HEK293T (cell line): ENCODE measurements at places on chromosomes 6 and 20.

- DNase-seq = no peak
These were observed 57.2 kb downstream of the LRFN2 start for GRCh38 chr6:40529919-40530318.

- no peak for DNase-seq
These were observed 33.0 kb upstream of the RBL1 start for GRCh38 chr20:37128803-37129202.

GRCh38 chr20:32114305-32114960 is 4.9 kb downstream of the TM9SF4 start:
- no peak for DNase-seq

GRCh38 chr6:43240950-43241349 is 2.3 kb upstream of the TTBK1 start:
- DNase-seq = no peak

DNA sequence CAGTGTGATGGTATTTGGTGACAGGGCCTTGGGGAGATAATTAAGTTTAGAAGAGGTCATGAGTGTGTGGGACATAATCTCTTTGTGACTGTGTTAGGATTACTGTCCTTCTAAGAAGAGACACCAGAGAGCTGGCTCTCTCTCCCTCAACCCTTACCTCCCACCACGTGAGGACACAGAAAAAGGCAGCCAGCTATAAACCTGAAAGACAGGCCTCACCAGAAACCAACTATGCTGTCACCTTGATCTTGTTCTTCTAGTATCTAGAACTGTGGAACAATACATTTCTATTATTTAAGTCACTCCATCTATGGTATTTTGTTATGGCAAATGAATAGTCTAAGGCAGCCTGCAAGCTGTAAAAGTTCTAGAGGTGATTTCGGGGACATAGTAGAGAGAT is 203.7 kb downstream of the OTOR start:
- DNase-seq = no peak

DNA sequence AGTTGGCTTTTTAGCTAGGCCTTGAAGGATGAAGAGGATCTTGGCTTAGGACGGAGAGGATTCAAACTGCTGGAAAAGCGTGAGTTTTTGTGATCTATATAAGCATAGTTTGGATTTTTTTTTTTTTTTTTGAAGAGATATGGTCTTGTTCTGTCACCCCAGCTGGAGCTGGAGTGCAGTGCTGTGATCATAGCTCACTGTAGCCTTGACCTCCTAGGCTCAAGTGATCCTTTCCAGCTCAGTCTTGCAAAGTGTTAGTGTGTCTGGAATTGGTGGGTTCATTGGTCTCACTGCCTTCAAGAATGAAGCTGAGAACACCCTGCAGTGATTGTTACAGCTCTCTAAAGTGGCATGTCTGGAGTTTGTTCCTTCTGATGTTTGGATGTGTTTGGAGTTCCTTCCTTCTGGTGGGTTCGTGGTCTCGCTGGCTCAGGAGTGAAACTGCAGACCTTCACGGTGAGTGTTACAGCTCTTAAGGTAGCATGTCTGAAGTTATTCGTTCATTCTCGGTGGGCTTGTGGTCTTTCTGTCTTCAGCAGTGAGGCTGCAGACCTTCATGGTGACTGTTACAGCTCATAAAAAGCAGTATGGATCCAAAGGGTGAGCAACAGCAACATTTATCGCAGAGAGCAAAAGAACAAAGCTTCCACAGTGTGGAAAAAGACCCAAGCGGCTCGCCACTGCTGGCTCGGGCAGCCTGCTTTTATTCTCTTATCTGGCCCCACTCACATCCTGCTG is 37.5 kb upstream of the NUP153 start:
- DNase-seq = no peak

- peak; percentile 15 for DNase-seq
These were observed 4.1 kb upstream of the GPR63 start for GRCh38 chr6:96841345-96841744.

DNA sequence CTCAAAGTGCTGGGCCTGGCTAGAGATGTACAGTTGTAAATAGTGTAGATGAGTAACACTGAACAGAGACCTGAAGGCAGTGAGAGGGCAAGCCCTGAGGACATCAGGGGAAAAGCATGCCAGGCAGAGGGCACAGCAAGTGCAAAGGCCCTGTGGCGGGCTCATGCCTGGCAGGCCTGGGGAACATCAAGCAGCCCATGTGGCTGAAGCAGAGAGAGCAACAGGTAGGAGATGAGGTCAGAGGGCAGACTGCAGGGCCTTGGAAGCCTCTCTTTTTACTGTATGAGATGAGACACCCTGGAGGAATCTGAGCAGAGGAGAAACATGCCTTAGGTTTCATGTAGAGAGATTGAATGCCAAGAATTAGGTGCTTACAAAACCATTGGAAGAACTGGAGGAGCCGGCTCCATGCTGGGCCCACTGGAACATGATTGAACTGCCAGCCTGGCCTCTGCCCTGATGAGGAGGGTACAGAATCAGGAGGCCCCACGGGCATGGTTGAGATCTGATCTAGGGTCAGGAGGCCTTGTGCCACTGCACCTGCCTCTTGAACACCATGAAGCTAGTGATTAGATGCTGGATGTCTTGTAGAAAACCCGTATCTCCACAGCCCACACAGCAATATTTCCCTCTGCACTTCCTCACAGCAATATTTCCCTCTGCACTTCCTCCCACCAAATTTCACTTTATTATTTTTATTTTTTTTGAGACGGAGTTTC is 5.9 kb upstream of the HMGA1 start:
- DNase-seq = no peak

DNA sequence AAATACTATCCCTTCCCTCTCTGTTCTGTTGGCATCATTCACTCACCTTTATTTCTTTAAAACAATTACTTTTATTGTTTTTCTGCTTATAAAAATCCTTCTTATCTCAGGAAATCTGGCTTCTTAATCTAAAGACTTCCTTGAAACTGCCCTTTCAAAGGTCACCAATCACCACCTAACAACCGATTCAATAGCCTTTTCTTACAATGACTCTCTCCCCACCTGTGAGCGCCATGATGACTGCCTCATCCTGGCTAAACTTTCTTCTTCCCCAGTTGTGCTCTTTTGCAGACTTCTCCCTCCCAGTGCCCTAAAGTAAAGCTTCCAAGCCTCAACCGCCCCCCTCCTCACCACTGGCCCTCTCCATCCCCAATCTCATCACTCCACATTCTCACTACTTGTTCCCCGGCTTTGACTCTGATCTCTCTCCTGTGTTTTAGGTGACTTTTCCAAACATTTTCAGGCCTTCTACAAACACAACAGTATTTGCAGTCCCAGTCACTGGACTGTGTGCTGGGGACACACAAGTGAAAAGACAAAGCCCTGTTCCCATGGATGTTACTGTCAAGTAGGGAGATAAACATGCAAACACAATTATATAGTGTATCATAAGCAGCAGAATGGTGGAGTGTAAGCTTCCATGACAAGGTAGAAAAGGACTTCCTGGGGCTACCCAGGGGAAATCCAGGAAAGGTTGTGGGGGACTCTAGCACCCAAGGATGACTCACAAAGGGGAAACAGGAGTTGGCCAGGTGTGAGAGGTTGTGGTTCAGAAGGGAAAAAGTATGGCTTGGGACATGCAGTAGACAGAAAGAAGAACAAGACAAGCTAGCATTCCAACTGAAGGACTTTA is 12.8 kb downstream of the NHSL1 start:
- DNase-seq = no peak

- no peak for DNase-seq
These were observed 72.1 kb downstream of the MAP3K5 start for GRCh38 chr6:136720045-136720770.

DNA sequence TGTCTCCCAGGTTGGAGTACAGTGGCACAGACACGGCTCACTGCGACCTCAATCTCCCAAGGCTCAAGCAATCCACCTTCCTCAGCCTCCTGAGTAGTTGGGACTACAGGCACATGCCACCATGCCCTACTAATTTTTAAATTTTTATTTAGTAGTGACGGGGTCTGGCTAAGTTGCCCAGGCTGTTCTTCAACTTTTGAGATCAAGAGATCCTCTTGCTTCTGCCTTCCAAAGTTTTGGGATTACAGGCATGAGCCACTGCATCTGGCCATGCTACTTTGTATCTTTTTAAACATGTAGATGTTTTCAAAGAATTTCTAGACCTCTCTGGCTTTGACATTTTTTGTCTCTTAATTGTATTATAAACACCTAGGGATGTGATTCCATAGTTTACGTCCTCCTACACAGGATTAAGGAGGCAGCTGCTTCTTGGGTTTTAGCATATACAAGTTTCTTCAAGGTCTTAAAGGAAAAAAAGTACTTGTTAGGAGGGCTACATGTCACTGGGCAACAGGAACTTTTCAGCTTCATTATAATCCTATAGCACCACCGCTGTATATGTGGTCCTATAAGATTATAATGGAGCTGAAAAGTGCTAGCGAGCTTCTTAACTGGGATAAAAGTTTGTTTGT is 1.3 kb downstream of the ADAT2 start:
- DNase-seq = no peak

GRCh38 chr6:20058912-20059311 is 153.4 kb downstream of the MBOAT1 start:
- DNase-seq = no peak

- DNase-seq = no peak
These were observed 178.2 kb downstream of the CDH4 start for GRCh38 chr20:61430228-61430624.

GRCh38 chr6:131669891-131670290 is 31.3 kb downstream of the OR2A4 start:
- no peak for DNase-seq

- no peak for DNase-seq
These were observed 17.8 kb downstream of the HLA-B start for GRCh38 chr6:31339210-31339609.

GRCh38 chr20:36219671-36220220 is 16.5 kb upstream of the AAR2 start:
- no peak for DNase-seq

GRCh38 chr6:129345890-129346289 is 364.1 kb downstream of the ARHGAP18 start:
- no peak for DNase-seq

DNA sequence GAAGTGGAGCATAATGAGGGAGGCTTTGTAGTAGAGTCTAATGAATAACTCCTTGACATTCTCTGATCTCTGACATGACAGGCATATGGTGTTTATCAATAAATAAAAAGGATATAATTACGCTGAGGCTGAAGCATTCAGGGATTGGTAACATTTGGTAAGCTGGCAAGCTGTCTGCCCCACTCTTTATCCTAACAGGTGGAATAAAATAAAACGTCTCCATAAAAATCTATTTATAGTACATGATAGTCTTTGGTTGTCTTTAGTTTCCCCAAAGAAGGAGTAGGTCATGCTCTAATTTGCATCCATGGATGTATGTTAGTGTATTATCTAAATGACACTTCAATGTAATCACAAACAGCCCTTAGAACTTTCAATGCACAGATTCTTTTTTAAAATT is 30.9 kb upstream of the RBM24 start:
- DNase-seq = no peak

DNA sequence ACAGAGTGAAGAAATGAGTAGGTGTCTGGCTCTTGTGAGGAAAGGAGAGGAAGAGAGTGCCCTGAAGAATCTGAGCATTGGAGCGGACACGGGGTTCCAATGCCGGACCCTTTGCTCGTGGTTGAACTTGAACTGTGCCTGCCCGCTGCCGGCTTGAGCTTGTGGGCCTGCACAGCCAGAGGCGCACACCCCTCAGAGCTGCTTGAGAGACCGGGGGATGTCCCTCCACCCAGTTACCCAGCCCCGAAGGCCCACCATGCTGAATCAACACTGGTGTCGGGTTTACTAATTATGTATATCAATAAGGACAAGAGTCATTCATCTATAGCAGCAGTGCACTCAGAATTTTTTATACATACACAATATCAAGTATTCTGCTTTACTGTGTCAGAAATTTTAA is 218.3 kb upstream of the CST7 start:
- no peak for DNase-seq

DNA sequence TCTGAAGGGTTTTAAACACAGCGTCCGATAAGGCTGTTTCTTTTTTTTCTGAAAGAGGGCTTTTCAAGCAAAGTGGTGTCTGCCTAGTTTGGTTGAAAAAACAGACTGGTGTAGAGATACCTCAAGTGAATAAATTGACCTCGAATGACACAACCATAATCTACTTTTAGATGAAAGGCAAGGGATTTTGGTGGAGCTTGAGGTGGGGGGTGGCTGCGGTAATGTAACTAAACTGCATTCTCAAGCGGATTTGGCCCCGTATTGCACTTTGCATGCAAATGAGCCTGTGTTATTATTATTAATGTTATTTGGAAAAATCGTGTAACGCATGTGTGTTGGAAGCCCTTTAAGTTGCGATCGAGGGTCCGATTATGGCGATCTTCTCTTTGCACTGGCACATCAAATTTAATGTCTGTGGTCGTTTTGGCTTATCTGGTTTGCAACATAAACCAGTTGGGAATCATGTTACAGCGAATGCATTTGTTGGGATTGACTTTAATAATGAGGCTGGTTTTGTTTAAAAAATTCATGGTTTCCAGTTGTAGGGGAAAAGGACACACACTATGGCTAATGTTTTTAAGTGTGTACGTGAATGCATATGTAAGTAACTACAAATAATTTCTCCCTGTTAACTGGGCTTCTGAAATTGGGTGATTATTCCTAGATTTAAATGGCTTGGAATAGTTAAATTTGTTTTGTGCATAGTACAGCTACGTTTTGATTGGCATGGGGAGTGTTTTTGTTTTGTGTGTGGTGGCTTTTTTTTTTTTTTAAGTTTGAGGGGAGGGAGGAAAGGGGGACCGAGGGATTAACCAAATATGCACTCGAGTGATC is 1.0 kb downstream of the JARID2 start:
- DNase-seq = no peak

DNA sequence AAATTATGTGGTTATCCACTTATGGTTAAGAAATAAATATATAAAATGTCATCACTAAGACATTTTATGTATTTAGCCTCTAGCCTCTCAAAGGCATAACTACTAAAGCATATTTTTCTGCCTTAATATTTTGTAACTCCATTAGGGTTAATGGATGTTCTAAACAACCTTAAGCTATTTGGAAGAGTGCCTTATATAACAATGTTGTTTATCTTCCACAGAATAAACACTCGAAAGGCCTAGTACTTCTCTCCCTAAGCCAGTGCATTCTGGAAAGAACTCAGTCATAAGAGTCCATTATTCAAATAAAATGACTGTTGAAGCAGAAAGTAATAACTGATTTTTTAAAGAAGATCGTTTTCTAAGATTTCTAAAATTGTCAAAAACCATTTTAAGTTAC is 15.0 kb upstream of the PRIM2 start:
- no peak for DNase-seq

GRCh38 chr20:59020938-59021551 is 1.8 kb downstream of the TUBB1 start:
- DNase-seq = no peak

GRCh38 chr6:1190366-1190765 is 121.5 kb upstream of the FOXQ1 start:
- no peak for DNase-seq

- DNase-seq = no peak
These were observed 355.6 kb downstream of the TENT5A start for GRCh38 chr6:81396916-81397315.

DNA sequence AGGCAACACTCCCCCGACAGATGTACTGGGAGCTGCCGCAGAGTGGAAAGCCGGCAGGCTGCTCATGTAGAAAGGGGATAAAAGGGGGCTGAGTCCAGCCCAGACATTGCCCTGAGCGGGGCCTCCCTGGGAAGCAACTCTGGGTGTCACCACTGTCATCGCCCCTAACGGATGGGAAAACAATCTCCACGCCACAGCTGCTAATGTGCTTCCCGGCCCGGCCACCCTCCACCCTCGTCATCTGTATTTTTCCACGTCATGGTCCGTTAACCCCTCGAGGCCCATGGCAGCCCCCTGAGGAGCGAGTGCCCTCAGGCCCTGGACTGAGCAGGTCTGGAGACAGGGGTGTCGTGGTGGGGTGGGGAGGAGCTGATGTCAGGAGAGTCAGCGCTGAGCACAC is 227.4 kb downstream of the DLL1 start:
- no peak for DNase-seq
